ENCODE measurements at places on chromosomes 1 and 21.

DNA sequence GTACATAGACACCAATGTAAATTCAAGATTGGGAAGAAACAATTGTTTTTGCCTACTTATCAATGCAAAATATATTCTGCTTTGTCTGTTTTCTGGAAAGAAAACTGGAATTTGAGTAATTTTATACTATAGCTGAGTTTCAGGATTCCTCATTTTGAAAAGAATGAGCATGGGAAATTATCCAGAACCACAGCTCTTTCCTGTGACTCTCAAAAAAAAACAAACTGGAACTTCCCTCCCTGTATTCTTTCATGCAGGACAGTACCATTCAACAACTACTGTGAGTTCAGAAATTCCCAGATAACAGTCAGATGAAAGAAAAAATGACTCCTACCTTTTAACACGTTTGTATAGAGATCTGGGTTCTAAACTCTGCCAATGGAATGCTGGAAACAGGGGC is 372.4 kb downstream of the TGFB2 start:
- DNase-seq, result no peak

GRCh38 chr21:41425954-41426675 is at the start of gene MX1:
MX1 (plus strand) TSS chr21:41426239; CDS start chr21:41432071, 5,832 bp downstream.
- no peak for DNase-seq

GRCh38 chr21:37675202-37675801 is 241.0 kb downstream of the KCNJ6 start:
- peak; percentile 46 for DNase-seq

- no peak for DNase-seq
These were observed 139.6 kb downstream of the BRINP2 start for GRCh38 chr1:177310326-177310725.

- no peak for DNase-seq
These were observed 32.8 kb downstream of the GJA4 start for GRCh38 chr1:34825455-34826091.

DNA sequence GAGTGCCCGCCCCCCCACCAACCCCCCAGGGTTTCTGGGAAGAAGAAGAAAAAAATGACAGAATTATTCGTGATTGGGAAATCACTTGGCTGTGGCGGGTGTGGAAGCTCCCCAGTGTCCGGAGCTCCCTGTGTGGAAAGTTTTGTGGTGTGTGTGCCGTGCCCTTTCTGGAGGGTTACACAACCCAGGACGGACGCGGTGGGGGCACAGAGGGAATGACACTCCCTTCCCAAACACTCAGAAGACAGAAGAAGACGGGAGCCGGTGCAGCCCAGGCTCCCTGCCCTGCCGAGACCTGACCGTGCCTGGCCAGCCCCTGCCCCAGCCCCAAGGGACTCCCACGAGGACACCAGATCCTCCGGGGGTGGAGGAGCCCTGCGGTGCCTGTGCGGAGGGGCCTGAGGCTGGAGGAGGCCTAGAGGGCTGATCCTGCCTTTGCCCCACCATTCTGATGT is 33.0 kb upstream of the ADARB1 start:
- peak; percentile 73 for DNase-seq

GRCh38 chr1:218182455-218182854 is 102.6 kb upstream of the RRP15 start:
- no peak for DNase-seq

GRCh38 chr1:29563092-29563491 is 326.8 kb downstream of the PTPRU start:
- DNase-seq, result no peak

DNA sequence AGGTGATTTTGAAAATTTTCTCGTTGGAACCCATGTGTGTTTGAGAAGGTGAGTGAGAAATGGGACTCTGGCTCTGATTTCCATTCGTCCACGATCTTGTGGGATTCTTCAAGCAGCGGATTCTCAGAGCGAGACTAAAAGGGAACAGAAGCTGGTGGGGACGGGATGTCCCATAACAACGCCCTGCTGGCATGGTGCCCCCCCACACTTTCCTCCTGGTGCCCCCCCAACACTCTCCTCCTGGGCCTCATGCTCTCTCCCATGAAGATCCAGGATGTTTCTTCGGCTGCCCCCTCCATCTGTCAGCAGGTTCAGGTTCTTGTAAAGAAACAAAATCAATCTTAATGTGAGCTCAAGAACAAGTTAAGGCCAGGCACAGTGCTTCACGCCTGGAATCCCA is 29.1 kb downstream of the PRDM15 start:
- no peak for DNase-seq

GRCh38 chr21:44485254-44485793 is 30.0 kb downstream of the LRRC3 start:
- DNase-seq, result no peak

DNA sequence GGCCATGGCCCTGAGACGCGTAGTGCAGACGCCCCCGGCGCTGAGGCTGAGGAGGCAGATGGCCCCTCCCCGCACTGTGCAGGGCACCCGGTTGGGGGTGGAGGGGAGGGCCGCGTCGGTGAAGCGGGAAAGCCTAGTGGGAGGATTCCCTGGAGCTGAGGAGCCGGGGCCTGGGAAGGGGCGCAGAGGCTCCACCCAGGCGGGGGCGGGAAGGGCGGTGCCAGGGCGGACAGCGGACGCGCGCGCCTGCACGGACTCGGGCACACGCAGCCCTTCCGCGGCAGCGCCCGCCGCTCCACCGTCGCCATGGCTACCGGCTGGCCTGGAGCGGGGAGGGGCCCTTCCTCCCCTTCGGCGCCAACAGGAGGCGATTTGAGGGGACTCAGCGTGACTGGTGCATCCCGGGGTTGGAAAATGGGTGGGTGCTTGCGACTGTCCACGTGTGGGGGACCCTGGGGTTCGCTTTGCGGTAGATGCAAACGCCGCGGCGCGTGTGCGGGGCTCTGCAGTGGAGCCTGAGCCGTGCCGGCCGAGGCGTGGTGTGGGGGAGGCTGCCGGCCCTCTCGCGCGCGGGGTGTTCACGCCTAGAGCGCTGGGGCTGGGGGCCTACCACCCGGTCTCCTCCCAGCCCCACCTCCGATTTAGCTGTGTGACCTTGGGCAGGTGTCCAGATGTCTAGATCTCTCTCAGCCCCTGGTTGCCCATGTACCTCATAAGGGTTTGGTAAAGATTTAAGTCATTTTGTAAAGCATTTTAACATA is 35.1 kb downstream of the PTPRF start:
- DNase-seq, result no peak

GRCh38 chr1:210233495-210234328 is 1.1 kb downstream of the SERTAD4 start:
- DNase-seq, result peak; percentile 89

GRCh38 chr1:231318568-231318967 is 19.1 kb downstream of the EXOC8 start:
- no peak for DNase-seq

GRCh38 chr1:19835578-19835977 is 20.5 kb upstream of the RNF186 start:
- no peak for DNase-seq

DNA sequence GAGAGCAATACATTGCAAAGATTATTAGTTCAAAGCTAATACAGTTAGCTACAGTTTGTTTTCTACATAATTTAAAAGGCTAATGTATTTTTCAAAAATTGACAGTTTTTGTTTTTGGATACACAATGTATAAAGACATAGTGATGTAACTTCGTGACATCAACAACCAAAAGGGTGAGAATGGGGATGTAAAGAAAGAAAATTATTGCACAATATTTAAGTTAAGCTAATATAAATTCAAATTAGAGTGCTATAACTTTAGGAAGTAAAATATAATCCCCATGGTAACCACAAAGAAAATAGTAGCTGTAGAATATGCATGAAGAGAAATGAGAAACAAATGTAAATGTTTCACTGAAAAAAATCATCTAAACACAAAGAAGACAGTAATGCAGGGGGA is 334.4 kb upstream of the DEPDC1 start:
- DNase-seq, result no peak

DNA sequence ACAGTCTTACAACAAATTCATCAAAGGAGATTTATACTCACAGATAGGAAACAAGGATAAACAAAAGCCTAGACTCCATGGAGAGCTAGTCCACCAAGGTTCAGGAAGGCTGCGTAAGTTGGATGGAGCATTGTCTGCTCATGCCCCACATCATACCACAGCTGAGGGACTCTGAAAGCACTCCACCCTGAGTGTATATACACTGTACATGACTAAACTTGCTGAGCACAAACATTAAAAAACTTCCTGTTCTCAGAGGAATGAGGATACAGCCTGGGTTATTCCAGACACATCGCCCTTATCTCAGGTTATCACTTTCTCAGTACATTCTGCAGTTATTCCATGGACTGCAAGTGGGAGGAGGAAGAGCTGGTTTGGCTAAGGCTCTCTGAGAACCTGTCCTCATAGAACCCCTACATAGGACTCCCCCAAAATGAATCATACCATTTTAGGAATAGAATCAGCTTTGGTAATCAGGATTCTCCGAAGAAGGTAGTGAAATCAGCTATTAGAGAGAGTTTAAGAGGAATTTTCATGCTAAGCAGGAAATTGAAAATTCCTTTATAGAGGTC is 58.0 kb upstream of the PRMT6 start:
- DNase-seq, result no peak

DNA sequence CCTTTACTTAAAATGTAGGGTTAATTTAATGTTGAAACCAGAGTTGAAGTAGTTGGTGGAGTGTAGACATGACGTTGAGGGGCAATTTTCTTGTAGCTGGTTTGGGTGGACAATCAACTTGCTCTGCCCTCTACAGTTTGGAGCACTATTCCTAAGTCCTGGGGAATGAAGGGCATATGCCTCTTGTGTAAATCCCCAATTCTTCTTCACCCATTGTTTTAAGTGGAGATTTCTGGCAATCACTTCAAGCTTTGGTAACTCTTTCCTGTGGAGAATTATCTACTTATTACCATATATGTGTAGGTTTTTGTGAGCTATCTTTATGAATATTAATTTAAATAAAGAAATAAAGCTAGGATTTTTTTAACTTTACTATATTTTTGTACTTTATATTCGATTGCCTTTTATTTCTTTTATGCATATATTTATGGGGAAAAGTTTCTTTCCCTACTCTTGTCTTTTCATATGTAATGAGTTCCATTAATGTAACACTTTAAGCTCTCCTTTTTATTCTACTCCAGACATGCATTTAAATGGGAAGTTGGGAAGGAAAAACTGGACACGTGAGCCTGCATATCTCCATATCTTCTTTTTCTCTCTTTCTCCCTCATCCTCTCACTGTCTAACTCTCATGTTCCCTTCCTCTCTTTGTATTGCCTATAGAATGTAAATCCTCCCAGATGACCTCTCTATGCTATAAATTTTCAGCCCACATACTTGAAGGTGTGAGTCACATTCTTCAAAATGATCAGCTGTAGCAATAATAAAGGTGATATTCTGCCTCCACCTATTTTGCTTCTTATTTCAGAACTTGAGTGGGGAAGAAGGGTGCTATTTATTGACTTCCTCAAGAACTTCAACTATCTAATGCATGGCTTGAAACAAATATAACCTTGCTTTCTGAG is 276.7 kb downstream of the PTPRC start:
- DNase-seq, result no peak

DNA sequence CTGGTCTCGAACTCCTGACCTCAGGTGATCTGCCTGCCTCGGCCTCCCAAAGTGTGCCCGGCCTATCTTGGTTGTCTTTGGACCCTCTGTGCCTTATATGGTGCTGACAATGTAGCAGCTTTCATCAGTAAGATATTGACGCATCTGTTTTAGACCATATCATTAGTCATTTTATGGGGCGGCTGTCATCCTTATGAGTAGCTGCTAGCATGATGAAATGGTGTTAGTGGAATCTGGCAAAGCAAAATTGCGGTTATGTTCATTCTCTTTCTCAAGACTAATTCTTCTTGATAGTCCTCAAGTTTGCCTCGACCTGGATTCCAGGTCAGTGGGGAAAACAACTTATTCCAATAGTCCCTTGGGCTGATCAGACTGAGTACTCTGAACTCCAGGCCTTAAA is 199.9 kb downstream of the PRDM2 start:
- DNase-seq, result peak; percentile 84

DNA sequence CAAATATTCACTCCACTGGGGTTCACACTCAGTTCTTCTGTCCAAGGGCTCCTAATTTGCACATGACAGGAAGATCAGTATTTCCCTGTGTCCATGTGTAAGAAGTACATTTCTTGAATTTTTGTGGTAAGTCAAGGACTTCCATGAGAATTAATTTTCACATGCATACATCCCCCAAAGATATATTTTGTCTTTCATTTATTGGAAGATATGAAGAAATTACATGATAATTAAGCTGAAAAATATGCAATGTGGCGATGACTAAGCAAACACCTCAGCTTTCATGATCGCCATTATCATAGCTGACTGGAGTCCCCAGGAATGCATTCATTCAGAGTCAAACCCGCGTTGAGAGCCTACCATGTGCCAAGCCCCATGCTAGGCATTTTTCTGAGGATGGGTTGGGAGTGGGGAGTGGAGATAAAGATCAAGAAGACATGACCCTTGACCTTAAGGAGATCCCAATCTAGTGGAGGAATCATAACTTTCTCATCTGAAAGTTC is 104.6 kb upstream of the F3 start:
- DNase-seq, result peak; percentile 69

GRCh38 chr21:25913479-25913878 is 178.7 kb downstream of the GABPA start:
- DNase-seq, result no peak

DNA sequence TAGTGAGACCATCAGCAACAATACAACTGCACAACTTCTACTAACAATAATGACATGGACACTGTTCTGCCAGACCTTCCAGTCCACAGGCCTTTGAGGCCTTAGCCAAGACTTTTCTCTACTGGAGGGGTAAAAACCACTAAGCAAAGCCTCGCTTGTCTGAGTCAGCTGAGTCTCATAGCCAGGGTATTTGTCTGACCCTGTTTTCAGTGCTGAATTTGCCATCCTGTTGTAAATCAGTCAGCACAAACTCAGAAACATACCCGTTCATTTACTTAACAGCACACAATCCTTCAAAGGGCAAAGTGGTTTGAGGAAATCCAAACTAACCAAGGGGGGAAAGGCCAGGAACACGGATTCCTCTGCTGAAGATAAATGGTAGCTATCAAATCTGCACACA is 537.8 kb downstream of the SMYD3 start:
- no peak for DNase-seq

- DNase-seq, result no peak
These were observed 141.5 kb downstream of the PTPRC start for GRCh38 chr1:198780376-198780775.

GRCh38 chr21:17775431-17776126 is 43.6 kb downstream of the C21orf91 start:
- no peak for DNase-seq

- no peak for DNase-seq
These were observed 5.1 kb upstream of the RUNX3 start for GRCh38 chr1:24935196-24935526.

DNA sequence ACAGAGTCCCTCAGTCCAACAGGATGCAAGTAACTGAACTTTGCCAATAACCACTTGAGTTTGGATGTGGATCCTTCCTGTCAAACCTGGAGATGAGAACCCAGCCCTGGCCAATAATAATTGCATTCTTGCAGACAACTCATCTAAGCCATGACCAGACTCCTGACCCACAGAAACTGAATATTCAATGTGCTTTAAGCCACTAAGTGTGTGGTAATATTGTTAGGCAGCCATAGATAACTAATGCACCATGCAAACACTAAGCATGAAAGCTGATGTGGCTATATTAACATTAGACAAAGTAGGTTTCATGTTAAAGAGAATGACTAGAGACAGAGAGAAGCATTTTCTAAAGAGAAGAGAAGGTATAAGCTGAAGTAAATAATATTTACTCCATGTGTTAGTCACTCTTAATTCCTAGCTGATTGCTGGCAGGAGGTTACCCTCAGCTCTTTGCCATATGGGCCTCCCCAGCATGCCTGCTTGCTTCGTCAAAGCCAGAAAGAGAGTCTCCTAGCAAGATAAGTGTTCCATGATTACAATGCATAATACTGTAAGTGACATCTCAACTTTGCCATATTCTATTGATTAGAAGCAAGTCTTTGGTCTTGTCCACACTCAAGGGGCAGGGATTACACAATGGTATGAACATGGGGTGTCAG is 276.4 kb upstream of the PLXNA2 start:
- no peak for DNase-seq
